H7 (cell line): ENCODE measurements at places on chromosomes 16 and 17.

DNA sequence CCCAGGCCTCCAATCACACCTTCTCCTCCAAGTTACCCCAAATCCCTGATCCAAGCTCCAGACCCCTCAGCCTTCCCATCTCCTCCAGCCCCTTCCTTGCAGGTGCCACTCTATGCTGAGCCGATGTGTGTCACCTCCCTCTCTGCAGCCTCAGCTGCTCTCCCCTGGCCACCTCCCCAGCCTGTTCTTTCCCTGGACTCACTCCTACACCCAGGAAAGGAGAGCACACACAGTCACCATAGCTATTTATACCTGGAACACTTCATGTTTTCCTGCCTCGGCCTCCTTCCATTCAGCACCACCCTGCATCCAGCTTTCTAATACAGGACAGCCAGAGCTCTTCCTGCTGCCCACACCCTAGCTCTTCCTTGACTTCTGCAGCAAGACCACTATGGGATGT is 12.5 kb upstream of the TMEM132E start:
- no peak for DNase-seq

DNA sequence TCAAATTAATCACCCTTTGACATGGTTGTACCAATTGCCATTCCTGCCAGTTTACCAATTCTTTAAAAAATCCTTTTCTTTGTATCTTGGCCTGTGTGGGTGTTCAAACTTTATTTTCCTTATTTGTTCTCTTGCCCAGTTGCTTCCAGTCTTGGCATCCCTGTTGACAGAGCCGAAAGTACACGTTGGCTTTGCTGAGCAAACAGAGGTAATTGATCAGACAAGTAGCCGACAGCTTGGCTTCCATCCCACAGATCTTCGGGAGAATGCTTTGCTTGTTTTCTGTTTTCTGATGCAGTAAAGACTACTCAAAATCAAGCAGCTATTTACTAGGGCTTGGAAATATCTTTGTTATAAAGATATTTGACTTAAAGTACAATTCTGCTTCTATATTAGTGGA is 506.8 kb upstream of the SALL1 start:
- DNase-seq: no peak

- DNase-seq: peak; percentile 98
Measured at GRCh38 chr16:85986931-85987749, 88.2 kb downstream of the IRF8 start.

DNA sequence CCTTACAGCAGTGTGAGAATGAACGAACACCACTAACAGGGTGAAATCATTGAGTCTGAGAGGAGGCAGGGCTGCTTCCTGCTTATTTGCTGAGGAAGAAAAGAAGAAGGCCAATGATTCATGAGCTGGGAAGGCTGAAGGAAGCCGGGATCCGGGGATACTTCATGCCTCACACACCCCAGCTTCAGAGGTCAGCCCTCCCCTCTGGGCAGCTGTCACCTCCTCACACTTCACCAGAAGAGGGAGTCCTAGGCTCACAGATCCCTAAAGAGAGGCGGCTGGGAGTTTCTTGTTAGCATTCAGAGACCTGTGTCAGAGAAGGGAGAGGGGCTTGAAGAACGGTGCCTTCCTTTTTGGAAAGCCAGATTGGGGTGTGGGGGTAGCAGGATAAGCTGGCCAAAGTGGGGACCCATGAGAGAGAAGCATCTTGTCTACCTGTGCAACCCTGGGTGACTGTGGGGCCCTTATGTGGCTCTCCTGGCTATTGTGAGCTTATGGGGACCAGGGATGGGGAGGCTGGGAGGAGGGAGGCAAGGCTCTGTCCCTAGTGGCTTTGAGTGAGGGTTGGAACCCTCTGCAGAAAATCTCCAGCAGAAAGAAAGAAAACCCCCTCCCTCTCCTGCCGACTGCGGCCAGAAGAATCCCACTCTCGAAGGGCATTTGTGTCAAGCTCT is 94.6 kb downstream of the RGS9 start:
- DNase-seq: peak; percentile 85

GRCh38 chr17:8914554-8914953 is 47.1 kb upstream of the PIK3R6 start:
- DNase-seq: no peak

GRCh38 chr16:8502446-8502845 is 87.9 kb downstream of the TMEM114 start:
- DNase-seq: no peak

DNA sequence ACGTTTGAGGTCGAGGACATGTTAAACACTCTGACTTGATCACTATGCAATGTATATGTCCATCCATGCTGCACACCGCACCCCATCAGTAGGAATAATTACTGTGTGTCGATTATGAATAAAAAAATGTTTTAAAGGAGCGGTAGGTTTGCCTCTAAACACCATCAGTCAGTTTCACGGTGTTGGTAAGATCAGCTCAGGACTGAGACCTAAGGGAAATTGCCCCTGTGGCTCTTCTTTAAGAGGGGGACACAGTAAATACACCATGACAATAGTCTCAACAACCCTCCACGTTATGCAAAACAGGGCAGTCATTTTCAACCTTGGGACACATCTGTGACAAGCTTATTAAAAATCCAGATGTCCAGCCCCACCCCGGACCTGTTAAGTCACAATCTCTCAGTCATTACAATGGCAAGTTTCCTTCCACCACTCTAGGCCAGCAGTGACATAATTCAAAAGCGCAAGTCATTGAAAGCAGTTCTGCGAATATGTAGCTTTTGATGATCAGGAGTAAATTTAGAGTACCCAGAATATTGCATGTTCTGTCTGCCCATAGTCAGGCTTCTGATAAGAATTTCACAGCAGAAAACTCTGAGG is 1.2 kb downstream of the ATMIN start:
- DNase-seq: no peak

DNA sequence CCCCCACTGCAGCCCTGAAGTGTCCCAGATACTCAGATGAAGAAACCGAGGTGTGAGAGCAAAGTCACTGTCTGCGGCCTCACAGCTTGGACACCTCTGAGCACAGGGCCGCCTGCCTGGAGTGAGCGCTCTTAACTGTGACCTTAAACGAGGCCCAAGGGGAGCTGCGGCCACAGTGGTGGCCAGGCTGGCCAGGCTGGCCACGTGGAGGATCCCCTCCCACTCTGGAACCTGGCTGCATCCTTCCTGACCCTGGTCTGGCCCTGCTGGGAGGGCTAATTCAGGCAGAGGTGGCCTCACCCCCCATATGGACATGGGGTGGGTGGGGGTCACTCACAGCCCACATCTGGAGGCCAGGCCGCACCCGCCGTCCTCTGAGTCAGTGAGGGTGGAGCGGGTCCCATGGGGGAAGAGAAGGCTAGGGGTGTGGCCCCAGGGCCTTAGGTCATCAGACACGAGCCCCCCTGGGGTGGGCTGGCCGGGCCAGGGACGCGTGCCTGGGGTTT is 6.6 kb downstream of the VASN start:
- no peak for DNase-seq

DNA sequence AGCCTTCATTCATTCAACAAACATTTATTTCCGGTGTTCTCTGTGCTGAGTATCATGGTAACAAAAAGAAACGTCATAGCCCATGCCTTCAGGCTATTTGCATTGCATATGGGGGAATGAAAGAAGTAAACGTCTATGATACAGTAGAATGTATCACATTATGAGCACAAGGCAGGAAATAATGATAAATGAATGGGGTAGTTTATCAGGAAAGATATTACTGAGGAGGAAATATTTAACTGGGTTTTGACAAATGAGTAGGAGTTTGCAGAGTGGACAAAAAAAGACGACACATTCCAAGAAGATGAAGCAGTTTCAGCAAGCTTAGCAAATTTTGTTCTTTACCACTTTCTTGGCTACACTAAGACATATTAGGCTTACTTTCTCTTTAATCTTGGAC is 1.3 kb upstream of the KRTAP4-7 start:
- DNase-seq: no peak

GRCh38 chr17:51147650-51148049 is 5.7 kb upstream of the NME1 start:
- DNase-seq: no peak

DNA sequence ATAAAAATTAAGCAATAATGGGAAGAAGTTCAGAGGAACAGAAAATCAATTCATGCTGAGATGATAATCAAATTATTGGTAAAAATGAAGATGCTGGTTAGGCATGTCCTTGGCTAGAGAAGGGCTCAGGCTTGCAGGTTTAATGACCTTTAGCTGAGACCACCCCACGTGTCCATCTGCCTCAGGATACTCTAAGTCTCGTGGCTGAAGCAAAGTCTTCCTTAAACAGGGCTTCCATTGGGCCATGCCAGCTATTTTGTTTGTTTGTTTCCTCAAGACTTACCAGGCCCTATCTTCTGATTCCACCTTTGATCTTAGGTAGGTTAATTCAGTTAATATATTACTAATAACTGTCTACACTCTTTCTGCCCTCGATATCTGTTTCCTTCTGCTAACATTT is 366.0 kb downstream of the CDH13 start:
- DNase-seq: no peak

- DNase-seq: peak; percentile 2
Measured at GRCh38 chr17:62641153-62641552, 13.7 kb downstream of the MRC2 start.

DNA sequence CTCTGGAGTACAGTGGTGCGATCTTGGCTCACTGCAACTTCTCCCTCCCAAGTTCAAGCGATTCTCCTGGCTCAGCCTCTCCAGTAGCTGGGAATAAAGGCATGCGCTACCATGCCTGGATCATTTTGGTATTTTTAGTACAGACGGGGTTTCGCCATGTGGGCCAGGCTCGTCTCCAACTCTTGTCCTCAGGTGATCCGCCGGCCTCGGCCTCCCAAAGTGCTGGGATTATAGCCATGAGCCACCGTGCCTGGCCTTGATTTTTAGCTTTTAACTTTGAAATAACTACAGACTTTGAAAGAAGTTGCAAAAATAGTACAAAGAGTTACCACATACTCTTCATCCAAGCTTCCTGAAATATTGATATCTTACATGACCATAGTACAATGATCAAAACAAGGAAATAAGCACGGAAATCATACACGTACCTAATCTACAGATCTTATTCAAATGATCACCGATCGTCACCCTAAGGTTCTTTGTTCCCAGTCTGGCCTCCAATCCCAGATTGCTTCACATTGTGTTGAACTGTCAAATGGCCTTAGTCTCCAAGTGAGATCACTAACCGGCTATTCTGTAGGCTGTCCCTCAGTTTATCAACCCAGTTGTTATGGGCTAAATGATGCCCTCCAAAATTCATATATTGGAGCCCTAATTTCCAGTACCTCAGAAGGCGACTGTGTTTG is 18.4 kb downstream of the NPIPA1 start:
- peak; percentile 38 for DNase-seq

GRCh38 chr16:86775511-86775921 is 197.2 kb downstream of the FOXL1 start:
- peak; percentile 56 for DNase-seq

GRCh38 chr17:60959696-60960095 is 282.0 kb downstream of the BCAS3 start:
- DNase-seq: no peak

GRCh38 chr17:8131844-8132441 is 8.0 kb upstream of the HES7 start:
- no peak for DNase-seq

DNA sequence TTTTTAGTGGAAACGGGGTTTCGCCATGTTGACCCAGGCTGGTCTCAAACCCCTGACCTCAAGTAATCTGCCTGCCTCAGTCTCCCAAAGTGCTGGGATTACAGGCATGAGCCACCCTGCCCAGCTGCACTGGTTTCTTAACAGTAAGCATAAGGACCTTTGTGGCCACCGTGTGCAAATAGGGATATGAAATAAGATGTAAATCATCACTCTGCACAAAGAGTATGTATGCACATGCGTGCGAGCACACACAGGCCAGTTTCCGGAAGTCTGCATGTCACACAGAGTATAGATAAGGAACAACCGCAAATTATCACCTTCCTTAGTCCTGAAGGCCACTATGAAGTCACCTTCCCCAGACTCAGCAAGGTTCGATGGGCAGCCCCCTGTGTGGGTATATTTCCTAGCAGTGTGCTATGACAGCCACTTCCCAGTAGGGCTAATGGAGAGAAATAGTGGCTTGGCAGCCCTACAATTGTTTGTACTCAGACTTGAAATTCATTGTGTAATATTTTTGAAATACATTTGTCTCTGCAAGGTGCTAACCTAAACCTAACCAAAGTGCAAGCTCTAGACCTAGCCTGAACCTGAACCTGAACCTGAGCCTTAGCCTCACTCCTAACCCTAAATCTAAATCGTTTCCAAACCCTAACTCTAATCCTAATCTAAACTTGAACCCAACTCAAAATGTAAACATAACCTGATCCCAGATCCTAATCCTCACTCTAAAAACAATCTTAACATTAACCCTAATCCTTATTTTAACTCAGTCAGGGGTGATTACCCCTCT is 48.4 kb upstream of the SKAP1 start:
- DNase-seq: no peak

DNA sequence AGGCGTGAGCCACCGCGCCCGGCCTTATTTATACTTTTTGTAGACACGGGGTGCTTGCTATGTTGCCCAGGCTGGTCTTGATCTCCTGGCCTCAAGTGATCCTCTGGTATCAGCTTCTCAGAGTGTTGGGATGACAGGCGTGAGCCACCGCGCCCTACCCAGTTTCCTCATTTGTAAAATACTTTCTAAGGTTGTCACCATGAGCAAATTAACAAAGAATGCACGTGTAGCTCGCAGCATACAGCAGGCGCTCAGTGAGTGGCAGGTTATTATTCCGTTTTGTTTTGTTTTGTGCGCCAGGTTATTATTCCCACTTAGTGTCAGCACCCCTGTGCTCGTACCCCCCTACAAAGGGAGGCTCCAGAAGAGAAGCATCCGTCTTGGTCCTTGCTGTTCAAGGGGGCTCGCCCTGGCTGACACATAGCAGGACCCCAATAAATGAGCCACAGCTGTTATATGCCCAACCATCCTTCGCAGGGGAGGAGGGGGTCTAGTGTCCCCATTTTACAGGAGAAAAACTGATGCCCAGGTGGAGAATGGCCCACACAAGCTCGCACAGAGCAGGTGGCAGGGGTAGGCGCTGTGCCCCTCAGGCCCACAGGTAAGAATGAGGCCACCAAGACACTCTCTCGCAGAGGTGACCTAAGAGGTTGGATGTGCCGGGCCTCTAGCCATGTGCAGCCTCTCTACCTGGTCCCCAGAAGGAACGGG is 686 bp upstream of the MIEF2 start:
- DNase-seq: no peak

DNA sequence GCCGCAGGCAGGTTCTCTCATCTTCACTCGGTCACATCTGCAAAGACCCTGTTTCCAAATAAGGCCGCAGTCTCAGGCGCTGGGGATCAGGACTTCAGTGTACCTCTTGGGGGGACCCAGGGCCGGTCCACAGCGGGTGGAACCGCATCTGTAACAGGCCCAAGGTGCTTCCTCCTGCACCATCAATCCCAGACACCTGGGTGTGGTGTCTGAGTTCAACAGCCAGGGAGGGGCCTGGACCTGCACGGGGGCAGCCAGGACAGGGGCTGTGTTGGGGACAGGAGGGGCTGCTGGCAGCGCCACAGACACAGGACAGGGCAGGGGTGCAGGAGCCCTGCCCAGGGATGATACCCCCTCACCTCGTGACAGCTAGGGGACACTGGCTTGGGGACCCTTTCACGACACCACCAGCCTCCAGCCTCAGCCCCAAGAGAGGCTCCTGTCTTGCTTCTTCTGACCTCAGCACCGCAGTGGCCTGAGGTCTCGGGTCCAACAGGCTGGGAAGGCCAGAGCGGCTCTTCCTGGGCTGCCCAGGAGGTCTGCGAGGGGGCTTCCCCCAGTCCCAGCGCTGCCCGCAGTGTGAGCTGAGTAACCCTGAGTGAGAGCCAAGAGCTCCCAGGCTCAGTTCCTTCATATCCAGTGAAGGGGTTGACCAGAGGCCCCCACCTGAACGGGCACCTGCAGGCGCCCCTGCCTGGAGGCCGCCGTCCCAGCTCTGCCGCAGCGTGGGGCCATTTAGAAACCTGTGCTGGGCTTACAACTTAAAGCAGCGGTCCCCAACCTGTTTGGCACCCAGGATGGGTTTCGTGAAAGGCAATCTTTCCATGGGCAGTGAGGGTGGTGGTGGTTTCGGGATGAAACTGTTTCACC is 30.7 kb upstream of the BAHCC1 start:
- no peak for DNase-seq
